ENCODE measurements at places on chromosomes 6 and 20.
A peak's percentile ranks its signal among the peaks of the same experiment; 100 is the strongest.

GRCh38 chr6:11665604-11666326 lies 112.8 kb downstream of the ADTRP start:
- no peak overlapping the region for H3K27ac ChIP-seq
- no peaks in the 10 kb centered on the region for H3K27me3 ChIP-seq
- no peak overlapping the region for H3K4me3 ChIP-seq
- no peaks in the 10 kb centered on the region for H3K4me1 ChIP-seq
- no peaks in the 10 kb centered on the region for H3K36me3 ChIP-seq

DNA sequence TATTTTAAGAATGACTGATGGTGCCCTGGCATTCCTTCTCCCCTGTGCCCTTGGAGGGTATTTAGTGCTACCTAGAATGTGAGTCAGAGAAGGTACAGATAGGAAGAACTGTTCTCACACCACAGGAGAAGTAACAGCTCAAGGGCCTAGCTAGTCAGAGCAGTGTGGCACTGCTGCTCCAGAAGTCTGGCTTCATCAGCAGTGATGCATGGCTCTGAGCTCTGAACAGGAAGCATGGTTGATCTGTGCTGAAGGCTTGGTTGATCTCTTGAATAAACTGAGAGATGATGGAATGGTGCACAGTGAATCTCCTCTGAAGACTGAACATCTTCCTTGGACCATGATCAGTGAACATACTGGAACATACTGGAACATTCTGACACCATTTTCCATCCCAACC lies 425.3 kb upstream of the SLC35B3 start:
- no peaks in the 10 kb centered on the region for H3K27me3 ChIP-seq
- no peaks in the 10 kb centered on the region for H3K36me3 ChIP-seq
- H3K27ac ChIP-seq: no peak overlapping the region
- no peak for DNase-seq
- H3K4me3 ChIP-seq: no peak overlapping the region

- H3K27ac ChIP-seq: peak overlapping the region; percentile 96
- H3K36me3 ChIP-seq: peaks cover 15% of the 10 kb centered on the region
- DNase-seq: no peak
Measured at GRCh38 chr20:35698298-35699126, 640 bp downstream of the NFS1 start.

DNA sequence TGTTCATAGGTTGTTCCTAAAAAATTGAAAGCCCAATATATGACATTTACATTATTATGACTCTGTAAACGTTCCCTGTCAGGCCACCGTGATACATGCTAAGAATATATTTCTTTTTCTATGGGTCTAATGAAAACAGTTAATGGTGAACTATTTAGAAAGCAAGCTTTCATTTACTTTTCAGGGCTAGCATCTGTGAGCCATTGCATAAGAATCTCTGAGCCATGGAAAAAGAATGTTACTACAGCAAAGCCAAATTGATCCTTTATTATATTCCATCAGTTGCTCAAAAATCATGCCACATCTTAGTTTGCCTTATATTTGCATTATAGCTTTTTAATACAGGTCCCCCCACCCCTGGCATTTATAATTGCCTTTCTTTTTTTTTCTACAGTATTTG lies 275.5 kb downstream of the ZFAND3 start:
- H3K27me3 ChIP-seq: no peaks in the 10 kb centered on the region
- no peak overlapping the region for H3K27ac ChIP-seq
- no peaks in the 10 kb centered on the region for H3K4me1 ChIP-seq

DNA sequence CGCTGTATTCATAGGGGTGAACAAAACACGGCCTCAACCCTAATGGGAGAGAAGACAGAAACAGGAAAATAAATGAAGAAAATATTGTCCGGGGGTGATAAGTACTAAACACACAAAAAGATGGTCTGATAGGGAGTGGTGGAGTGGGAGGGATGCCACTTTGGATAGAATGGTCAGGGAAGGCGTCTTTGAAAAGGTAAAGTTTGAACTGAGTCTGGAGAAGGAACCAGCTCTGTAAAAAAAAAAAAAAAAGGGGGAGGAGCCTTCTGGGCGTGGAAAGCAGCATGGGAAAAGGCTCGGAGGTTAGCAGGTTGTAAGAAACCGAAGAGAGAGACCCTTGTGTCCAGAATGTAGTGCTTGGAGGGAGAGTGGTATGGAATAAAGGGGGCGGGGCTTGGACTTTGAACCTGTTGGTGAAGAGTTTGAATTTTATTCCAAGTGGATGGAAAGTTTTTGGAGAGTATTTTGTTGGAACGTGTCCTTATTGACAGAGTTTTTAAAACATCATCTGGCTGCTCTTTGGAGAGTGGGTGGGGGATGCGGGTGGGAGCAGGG lies 1.8 kb downstream of the CHMP4B start:
- H3K36me3 ChIP-seq: no peaks in the 10 kb centered on the region
- H3K4me1 ChIP-seq: peaks cover 10% of the 10 kb centered on the region
- DNase-seq: no peak
- H3K4me3 ChIP-seq: peak overlapping the region; percentile 99
- no peaks in the 10 kb centered on the region for H3K27me3 ChIP-seq
- peak overlapping the region; percentile 94 for H3K27ac ChIP-seq

DNA sequence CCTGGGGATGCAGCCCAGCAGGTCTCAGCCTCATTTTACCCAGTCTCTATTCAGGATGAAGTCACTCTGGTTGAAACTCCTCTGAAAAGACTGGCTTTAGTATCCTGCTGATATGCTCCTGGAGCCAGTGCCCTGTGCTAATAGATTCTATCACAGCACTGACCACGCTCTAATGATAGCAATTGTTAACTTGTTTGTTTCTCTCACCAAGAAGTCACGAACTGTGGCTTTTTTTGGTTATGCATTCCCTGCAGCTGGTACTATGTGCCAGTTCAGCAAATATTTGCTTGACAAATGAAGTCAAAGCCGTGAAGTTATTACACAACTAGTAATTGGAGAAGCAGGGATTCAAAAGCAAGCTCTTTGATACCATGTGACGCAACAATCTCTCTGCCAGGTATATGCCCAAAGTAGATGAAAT lies 754.6 kb downstream of the KIF16B start:
- no peak overlapping the region for H3K27ac ChIP-seq
- H3K27me3 ChIP-seq: no peaks in the 10 kb centered on the region
- no peaks in the 10 kb centered on the region for H3K36me3 ChIP-seq
